Spleen (tissue), 13 donors: ENCODE measurements at places on chromosomes 5 and 9.

GRCh38 chr9:16316456-16316855, 554.0 kb downstream of the BNC2 start:
- no peak for DNase-seq

DNA sequence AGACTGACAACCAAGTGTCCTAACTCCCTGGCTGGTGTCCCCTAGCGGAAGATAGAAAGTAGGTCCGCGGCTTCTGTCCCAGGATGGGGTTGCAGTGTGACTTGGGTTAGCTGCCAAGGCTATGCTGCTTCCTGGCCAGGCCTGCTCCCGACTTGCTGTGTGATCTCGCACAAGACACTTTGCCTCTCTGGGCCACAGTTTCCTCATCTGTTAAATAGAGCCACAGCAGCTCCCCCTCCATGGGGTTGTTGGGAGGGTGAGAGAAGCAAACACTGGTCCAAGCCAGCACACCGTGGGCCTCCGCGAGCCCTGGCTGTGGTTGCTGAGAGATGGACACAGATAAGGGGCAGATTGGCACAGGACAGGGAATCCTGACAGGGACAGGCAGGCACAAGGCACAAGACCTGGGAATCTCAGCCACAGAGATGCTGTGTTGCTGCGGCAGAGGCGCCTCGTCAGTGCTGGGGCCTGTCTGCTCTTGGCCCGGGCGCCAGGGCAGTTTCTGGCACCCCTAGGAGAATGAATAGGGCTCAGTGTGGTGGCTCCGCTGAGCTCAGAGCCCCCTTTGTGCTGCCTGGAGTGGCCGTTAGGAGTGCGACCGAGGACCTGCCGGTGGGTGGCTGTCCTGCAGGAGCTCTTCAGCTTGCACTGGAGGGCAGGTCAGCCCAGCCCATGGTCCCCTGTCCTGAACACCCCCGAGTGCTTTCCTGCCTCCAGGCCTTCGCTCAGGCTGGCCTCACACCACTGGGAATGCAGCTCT, 1.8 kb upstream of the SH2D3C start:
- peak; percentile 84 for DNase-seq

DNA sequence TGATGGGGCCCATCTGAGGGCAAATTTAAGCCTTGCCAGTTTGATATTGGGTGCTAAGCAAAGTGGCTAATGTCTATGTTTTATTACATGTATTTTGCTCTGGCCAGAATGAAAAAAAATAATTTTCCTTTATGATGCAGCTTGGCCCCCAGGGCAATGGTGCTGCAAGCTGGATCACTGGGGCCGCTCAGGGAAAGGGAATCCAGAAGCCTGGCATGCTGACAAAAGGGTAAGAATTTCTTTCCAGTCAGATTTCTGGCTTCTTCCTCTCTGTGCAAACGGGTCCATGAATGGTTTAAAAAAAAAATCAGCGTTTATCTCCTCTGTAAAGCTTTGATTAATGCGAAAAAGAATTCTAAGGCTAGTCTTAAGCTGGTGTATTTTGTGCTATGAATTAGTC, 138.4 kb downstream of the MAPKAP1 start:
- DNase-seq = no peak

GRCh38 chr5:1538741-1539392, 15.1 kb upstream of the LPCAT1 start:
- DNase-seq = peak; percentile 57

DNA sequence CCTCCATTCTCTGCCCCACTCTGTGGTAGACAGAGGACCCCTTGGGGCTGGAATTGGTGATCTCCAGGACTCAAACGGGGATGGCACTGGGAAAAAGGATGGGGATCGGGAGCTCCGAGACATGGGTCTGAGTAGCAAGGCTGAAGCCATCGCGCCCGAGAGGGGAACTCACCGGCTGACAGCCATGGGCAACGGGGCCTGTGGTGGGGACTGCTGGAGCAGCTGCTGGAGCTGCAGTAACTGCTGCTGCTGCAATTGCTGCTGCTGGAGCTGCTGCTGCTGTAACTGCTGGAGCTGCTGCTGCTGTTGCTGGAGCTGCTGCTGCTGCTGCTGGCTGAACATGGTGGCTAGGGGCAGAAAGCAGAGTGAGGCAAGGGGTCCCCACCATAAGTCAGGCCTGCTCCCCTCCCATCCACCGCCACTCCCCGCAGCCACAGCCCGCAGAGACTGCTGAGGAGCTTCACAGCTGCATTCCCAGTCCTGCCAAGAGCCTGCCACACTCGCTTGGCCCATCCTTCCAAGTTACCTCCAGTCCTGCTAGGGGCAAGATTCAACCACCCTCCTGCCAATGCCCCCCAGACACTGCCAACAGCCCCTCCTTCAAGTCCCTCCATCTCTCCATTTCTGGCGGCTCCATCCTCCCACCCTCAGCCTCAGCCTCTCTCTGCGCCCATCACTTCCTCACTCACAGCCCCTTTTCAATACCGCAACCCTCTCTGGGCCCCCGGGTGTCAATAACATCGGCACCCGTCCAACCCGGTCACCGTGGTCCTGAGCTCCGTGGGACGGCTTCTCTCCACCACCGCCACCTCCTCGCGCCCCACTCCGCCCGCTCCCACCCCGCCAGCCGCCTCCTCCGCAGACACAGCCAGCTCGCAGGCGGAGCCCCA, 611 bp downstream of the CIZ1 start:
- no peak for DNase-seq

DNA sequence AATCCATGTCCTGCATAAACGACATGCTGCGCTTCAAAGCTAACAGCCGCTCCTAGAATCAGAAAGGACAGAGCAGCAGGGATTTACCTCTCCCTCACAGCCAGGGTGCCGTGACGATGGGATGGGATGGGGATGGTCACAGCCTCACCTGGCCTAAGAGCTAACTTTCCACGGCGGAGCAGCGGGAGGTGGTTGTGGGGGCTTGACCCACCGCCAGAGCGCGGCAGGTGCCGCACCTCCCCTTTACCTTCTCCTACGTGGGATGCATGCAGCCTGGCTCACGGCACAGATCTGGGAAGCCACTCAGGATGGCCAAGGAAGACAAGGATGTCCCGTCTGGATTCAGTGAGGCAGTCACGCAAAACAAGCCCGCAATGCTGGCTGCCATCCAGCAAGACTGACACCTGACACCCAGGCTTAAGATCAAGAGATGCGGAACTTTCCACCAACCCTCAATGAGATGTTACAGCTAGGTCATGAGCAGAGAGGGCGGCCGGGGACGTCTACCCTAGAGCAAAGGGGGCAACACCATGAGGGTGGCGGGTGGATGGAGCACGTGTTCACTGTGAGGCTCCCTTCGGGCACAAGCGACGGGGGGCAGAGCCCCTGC, 5.8 kb downstream of the BRD9 start:
- DNase-seq = peak; percentile 69

DNA sequence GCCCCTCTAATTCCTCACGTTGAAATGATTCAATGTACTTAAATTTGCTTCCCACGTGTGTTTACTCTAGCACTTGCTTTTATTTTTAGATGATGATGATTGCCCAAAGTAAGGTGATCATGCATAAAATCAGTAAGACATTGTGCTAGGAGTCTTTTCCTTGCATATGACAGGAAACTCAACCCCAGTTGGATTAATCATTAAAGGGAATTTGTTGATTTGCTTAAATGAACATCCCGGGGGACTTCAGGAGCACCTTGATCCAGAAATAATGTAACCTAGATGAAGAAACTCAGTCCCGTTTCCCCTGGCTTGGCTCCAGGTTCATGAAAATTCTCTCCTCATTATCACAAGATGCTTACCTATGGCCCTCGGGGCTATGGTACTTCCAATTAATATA, 106.1 kb upstream of the STC2 start:
- DNase-seq = no peak

- no peak for DNase-seq
Observed at GRCh38 chr9:130780415-130780814, 54.6 kb upstream of the ABL1 start.

GRCh38 chr9:83435301-83435700, 102.9 kb downstream of the FRMD3 start:
- DNase-seq = no peak

GRCh38 chr5:23437011-23437410, 70.4 kb upstream of the PRDM9 start:
- no peak for DNase-seq

DNA sequence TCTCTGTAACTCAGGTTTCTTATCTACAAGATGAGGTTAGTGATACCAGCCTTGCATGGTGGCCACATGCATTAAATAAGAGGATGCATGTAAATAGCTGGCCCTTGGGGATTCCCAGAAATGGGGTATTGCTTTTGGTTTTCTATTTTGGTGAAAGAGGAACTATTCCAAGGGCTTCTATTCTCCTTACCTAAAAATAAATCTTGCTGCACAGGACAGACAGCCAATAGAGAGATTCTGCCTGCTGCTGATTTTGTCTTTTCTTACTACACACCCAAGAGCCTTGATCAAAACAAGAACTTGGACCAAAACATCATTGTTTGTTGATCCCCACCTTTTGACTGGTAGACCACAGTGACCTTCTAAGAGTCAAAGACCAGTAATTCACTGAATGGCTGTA, 161.8 kb downstream of the PJA2 start:
- DNase-seq = no peak

GRCh38 chr5:172414531-172415361, 39.6 kb downstream of the SH3PXD2B start:
- no peak for DNase-seq

GRCh38 chr5:59562756-59563389, 330.7 kb downstream of the PDE4D start:
- DNase-seq = peak; percentile 88

GRCh38 chr5:36696059-36696673, 89.8 kb downstream of the SLC1A3 start:
- no peak for DNase-seq
